ENCODE measurements at places on chromosomes 13 and 19.

- DNase-seq: peak; percentile 80
These were observed 15.9 kb upstream of the SLC35E1 start for GRCh38 chr19:16587833-16588823.

GRCh38 chr13:50366488-50367174, 351.4 kb downstream of the KCNRG start:
- no peak for DNase-seq

- peak; percentile 26 for DNase-seq
These were observed 1.0 kb upstream of the ZBTB32 start for GRCh38 chr19:35703343-35703742.

DNA sequence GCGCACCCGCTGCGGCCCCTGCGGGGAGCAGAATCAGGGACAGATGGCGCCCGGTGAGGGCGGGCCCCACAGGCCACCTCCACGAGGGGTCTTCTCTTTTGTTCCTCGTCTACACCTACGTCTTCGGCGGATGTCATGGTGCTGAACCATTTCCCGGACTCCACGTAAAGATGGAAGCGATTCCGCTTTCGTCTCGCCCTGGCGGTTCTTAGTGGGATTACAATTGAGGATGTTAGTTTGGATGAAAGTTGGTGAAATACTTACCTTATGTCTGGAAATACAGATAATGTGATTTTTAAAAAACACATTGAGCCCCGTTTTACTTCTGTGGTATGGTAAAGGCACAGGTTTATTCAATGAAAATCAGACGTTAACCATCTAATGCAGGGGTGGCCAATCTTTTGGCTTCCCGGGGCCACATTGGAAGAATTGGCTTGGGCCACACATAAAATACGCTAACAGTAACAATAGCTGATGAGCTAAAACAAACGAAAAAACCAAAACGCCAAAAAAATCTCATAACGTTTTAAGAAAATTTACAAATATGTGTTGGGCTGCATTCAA, 1.4 kb upstream of the ZMYM5 start:
- peak; percentile 31 for DNase-seq

- DNase-seq: no peak
These were observed 93.9 kb upstream of the SPATA13 start for GRCh38 chr13:24066405-24067295.

DNA sequence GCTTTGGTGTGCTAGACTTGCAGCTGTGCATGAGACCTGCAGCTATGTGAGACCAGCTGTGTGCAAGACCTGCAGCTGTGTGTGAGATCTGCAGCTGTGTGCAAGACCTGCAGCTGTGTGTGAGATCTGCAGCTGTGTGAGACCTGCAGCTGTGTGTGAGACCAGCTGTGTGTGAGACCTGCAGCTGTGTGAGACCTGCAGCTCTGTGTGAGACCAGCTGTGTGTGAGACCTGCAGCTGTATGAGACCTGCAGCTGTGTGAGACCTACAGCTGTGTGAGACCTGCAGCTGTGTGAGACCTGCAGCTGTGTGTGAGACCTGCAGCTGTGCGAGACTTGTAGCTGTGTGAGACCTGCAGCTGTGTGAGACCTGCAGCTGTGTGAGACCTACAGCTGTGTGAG, 6.7 kb upstream of the DCUN1D2 start:
- DNase-seq: no peak

GRCh38 chr13:46379611-46380010, 7.4 kb downstream of the RUBCNL start:
- DNase-seq: no peak

DNA sequence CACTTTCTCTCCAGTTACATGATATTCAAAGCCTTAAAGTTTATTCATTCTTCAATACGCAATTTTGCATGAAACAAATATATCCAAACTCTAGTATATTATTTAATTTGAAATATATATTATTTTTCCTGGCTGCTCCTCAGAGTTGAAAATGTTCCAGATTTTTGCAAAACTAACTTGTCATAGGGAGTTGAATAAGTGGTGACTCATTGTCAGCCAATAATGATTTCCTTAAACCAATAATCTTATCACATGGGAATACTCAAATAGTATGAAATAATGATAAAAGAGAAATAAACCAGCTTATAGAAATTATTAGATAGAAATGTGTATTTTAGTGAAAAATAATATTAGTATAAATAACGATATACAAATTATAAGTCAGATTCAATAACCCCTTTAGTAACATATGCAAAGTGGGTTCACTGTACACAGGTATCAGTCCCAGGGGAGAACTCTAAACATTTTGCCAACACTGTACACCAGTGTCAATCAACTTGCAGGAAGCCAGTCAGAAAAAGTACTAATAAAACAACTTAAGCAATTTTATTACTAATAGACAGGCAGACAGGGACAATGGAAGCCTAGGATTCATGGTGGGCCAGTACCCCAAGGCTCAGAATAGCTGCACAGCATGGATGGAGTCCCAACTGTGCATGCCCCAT, 222.6 kb upstream of the KLHL1 start:
- DNase-seq: no peak

GRCh38 chr13:70568571-70568970, 460.3 kb upstream of the KLHL1 start:
- DNase-seq: no peak

GRCh38 chr13:38381890-38382289, 32.2 kb downstream of the UFM1 start:
- no peak for DNase-seq

DNA sequence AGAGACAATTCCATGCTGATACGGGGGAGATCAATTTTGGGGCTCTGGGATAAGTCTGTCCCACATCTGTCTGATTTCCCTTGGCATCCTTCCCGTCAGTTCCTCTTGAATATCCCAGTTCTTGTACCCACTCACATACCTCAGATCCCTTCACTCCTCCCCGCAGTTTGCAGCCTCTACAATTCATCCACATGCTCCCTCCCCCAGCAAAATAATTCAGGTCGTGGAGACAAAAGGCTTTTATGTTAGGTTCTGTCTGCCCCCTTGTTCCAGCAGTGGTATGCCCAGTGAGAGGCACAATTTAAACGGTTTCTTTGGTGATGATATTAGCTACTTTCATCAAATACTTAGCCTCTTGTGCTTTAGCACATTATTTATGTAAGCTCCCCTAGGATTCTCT, 9.6 kb downstream of the RPS16 start:
- no peak for DNase-seq

- DNase-seq: no peak
These were observed 5.2 kb downstream of the LCP1 start for GRCh38 chr13:46176756-46177155.

GRCh38 chr13:34207334-34207733, 389.4 kb downstream of the RFC3 start:
- DNase-seq: no peak

DNA sequence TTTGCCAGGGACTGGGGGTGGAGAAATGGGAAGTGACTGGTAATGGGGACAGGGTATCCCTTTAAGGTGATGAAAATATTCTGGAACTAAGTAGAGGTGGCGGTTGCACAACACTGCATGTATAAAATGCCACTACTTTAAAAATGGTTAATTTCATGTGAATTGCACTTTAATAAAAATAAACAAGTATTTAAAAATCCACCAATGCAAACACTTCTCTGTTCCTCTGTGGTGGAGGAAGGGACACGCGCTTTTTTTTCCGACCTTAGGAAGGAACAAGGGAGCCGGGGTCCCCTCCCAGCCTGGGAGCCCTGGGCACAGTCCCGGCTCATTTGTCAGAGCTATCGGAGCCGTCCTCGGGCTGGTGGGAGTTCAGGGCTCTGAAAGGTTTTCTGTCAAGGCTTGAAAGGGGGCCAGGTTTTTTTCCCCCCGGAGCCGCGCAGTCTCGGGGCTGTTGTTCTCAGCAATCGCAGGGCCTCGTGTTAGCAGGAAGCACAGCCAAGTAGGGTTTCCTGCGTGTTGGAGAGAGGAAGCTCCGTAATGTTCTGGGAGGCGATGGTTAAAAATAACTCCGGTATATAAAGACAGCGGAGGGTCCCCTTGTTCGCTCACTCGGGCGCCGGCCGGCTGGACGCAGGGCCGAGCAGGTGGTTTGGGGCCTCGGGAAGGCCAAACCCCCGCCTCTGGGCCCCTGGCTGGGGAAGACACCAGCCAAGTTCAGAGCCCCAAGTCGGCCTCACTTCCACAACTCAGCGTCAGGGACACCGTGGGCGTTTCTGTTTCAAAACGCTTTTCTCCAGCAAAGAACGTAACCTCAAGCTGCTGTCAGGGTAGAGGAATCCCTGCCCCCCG, 41.2 kb upstream of the KLF2 start:
- no peak for DNase-seq

GRCh38 chr19:40348961-40349507, 539 bp downstream of the PLD3 start:
- peak; percentile 8 for DNase-seq

- DNase-seq: no peak
These were observed 311.8 kb downstream of the NDFIP2 start for GRCh38 chr13:79792716-79793115.

- no peak for DNase-seq
These were observed 16.7 kb upstream of the PLPP2 start for GRCh38 chr19:307793-308420.

DNA sequence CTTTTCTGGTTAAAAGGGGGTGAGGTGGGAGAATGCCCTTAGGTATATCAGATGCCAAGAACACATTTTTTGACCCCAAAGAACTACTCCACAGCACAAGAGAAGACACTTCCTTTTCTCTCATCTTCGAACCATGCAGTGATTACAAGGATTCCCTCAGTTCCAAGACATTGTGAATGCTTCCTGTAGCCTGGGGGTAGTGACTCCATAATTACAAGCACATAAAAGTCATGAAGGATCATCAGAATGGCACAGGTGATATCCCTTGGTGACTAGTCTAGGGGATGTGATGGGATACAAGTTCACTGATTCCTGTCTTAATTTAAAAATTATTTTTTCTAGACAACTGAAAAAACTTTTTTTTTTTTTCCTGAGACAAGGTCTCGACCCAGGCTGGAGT, 78.0 kb downstream of the ZC3H13 start:
- DNase-seq: no peak

DNA sequence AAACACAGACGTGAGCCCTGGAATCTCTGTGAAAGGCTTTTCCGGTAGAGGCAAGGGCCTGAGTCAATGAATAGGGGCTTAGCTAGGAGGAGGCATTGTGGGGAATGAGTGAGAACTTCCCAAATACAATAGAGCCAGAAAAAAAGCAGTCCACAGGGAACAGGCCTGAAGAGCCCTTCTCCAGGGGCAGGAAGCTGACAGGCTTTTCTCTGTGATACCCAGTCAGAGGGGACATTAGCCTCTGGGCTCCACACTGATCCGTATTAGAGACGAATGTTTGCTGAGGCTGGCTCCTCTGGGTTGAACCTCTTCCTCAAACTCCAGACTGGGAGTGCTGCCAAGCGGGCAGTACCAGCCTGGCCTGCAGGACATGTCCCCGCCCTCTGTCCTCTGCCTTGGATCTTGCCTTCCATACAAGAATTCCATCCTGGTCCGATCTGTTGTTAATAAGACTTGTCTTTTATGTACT, 2.3 kb downstream of the DHRS12 start:
- DNase-seq: no peak

DNA sequence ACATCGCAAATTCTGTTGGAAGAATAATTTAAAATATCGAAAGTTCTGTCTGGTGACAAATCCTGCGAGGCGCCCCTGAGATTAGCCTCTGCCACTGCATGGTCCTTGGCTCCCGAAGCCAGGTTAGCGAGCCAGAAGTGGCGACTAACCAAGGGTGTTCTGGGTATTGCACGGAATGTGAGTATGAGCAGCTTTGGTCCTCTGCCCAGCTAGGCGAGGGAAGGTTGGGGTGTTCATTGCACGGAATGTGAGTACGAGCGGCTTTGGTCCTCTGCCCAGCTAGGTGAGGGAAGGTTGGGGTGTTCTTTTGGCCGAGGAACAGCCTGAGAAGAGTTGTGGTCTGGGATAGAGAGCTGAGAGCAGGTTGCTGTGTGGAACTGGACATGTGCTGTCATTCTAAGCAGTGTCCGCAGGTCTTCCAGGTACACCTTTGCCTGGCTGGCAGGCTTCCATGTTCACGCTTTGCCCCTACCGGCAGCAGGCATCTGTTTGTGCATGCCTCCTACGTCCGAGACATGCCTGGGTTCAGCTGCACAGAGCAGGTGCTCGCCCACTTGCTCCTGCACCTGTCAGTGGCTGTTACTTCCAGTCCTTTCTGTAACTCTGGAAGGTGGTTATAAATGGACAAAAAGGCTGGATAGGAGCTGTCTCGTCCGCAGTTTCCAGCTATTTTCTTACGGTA, 18.3 kb upstream of the TEX29 start:
- no peak for DNase-seq

- DNase-seq: no peak
These were observed 9.1 kb upstream of the BCAM start for GRCh38 chr19:44799627-44800346.

DNA sequence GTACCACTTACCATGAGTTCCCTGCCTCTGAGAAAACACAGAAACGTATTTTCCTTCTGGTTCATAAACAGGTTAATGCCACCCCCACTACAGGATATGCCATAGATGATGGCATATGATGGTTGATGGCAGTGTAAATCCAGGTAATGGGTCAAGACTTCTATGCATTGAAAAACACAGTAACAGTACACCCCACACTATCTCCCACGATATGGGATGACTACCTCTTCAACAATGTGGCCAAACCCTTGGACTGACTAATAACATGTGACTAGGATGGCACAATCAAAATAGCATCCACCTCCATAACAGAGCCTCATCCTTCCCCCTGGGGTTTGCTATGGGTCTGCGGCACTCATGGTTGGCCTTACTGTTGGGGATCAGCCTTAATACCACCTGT, 22.0 kb downstream of the ZNF235 start:
- no peak for DNase-seq

- DNase-seq: no peak
These were observed 730.4 kb downstream of the OLFM4 start for GRCh38 chr13:53759016-53759415.

- no peak for DNase-seq
These were observed 344.6 kb downstream of the RFC3 start for GRCh38 chr13:34162544-34162933.

DNA sequence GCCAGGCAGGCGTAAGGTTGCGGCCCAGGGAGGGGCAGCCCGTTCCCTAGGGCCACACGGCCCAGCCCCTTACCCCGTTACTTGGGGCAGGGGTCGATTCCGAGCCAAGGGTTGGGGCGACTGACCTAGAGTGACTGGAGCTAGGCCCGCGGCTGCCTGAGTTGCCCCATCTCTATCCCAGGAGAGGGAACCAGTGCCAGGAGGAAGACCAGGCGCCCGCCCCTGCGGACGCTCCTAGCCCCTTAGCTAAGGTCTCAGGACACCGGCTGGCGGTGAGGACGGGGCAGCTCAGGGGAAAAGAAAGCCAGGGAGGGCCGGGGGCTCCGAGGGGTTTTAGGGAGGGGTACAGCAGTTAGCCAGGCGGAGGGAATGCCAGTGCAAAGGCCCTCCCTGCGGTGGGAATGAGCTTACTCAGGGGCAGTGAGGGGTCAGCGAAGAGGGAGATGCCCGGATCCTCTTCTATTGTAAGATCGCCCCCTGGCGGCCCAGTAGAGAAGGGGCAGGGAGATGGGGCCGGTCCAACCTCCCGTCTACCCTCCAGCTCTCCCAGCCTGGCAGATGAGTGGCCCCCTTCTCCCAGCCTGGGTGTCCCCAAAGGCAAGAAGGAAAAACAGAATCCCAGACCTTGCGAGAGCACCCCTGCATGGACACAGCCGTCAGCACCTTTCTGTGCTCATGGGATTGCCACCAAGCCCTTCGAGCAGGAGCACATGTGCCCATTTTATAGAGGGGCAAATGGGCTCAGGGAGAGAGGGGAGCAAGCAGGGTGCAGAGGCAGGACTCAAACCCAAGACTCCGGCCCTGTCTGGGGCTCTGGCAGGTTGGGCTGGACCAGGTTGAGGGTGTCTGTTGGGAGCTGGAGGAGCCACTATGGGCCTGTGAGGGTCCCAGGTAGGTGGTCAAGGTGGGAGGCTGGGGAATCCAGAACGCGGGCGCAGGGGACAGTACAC, 16.3 kb downstream of the CILP2 start:
- DNase-seq: no peak
